ENCODE measurements at places on chromosomes 5 and 9.

DNA sequence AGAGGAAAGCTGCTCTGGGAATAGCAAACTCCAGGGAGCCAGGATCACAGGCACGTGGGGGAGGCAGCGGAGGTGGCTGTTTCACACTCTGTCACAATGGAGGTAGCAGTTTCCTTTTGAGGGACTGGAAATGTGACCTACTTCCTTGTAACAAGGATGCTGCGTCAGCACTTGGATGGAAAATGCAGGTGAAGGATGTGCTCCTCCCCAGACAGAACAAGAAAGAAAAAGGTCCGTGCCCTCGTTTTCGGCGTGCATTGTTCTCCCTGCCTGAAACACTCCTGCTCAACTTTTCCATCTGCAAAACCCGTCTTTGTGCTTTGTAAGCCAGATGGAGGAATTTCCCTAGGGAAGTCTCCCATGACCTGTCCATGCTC lies 55.1 kb upstream of the SH3PXD2B start:
- DNase-seq = no peak

DNA sequence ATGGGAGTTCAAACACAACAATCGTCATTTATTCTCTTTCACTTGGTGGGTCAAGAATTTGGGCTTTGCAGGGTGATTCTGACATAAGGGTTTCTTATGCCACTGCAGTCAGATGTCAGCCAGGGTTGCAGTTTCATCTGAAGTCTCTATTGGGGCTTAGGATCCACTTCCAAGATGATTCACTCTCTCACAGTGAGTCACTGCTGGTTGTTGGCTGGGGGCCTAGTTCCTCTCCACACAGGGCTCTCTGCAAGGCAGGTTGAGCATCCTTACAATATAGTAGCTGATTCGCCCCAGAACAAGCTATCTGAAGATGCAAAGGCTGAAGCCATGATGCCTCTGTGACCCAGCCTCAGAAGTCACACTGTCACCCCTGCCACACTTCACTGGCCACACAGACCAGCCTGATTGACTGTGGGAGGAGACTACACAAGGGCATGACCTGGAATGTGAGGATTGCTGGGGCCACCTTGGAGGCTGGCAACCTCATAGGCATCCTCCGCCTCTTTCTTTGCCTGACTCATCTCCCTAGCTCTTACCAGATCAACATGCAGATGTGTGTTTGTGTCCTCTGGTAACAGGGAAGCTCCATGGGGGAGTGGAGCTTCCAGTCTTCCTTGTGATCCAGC lies 4.5 kb upstream of the CARD19 start:
- DNase-seq = no peak

- no peak for DNase-seq
Measured at GRCh38 chr5:65742565-65743231, 20.7 kb downstream of the NLN start.

GRCh38 chr5:32589416-32589815 lies 4.1 kb downstream of the SUB1 start:
- no peak for DNase-seq

- no peak for DNase-seq
Measured at GRCh38 chr9:133528876-133529241, 4.1 kb upstream of the MYMK start.

GRCh38 chr5:126752081-126752785 lies 24.7 kb upstream of the LMNB1 start:
- DNase-seq = no peak

GRCh38 chr5:132465059-132465707 lies 25.4 kb downstream of the IRF1 start:
- no peak for DNase-seq

DNA sequence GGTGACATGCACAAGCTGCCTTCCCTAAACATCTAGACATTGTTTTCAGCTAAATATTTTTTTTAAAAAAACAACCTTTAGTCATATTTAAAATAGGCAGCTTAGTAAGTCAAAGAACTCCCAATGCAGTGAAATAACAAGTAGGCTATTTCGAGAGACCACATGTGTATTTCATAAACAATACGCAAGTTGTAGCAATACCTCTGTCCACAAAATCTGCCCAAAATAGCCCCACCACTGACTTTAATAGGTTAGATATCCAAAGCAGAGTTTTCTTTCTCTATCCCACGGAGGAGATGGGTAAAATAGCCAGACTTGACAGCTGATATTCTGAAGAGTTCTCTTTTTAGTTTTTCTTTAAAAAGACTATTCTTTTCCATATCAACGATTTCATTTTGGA lies 1.2 kb downstream of the SLC24A2 start:
- no peak for DNase-seq

DNA sequence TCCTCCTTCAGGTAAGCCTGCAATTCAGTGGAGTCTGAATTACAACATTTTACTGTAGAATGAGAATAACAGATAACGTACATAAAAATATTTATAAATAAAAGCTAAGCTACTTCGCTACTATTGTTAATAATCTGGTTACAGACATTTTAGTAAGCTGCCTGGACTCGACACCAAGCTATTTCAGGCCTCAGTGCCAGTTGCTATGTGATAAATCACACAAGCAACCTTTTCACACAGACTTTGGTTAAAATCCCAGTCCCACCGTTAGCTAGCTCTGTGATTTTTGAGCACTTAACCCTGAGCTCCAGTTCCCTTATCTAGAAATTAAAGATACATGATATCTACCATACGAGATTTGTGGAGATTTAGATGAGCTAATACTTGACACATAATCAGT lies 99.9 kb downstream of the RFK start:
- no peak for DNase-seq

- DNase-seq = no peak
Measured at GRCh38 chr5:58918021-58918729, 335.3 kb downstream of the RAB3C start.

GRCh38 chr5:143851383-143851782 lies 39.4 kb downstream of the HMHB1 start:
- no peak for DNase-seq

DNA sequence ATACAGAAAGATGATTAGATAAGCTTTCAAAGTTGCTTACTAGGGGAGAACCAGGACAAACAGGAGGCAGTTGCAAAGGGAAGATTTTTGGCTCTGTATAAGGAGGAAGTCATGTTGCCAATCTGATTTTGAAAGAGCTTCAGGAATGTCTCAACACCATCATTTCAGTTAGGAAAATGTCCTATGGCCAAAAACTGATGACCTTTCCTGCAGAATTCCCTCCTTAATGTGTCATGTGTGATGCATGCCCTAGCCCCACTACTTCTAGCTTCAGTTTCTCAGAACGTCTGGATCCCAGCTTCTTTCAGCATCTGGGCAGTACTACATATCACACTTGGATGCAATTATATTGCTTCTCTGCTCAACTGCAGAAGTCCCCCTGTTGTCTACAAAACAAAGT lies 211.5 kb upstream of the NREP start:
- no peak for DNase-seq

- DNase-seq = no peak
Measured at GRCh38 chr5:168446983-168447619, 39.2 kb upstream of the RARS1 start.

- DNase-seq = no peak
Measured at GRCh38 chr5:132675936-132676689, 2.3 kb downstream of the IL4 start.

DNA sequence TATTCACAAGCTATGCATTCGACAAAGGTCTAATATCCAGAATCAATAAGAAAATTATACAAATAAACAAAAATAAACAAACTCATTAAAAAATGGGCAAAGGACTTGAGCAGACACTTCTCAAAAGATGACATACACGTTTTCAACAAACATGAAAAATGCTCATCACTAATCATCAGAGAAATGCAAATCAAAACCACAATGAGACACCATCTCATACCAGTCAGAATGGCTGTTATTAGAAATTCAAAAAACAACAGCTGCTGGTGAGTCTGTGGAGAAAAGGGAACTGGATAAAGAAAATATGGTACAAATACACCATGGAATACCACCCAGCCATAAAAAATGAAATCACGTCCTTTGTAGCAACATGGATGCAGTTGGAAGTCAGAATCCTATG lies 45.1 kb upstream of the PUM3 start:
- no peak for DNase-seq

DNA sequence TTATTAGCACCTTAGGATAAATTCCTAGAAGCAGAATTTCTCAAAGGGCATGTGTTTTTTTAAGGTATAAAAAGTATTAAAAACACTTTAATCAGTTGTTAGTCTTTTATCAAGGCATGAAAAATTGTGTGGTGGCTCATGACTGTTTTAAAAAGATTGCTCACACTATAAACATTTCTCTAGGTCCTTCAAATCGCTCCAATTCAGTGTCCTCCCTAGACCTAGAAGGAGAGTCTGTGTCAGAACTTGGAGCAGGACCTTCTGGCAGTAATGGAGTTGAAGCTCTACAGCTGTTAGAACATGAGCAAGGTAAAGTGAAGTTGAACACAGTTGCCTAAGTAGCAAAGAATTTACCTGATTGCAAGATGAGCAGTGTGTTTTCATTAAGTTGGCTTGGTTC lies 62.0 kb downstream of the GAPVD1 start:
- no peak for DNase-seq

GRCh38 chr5:91598216-91598615 lies 215.1 kb upstream of the ARRDC3 start:
- DNase-seq = no peak

GRCh38 chr9:95165004-95165403 lies 152.5 kb downstream of the FANCC start:
- no peak for DNase-seq

DNA sequence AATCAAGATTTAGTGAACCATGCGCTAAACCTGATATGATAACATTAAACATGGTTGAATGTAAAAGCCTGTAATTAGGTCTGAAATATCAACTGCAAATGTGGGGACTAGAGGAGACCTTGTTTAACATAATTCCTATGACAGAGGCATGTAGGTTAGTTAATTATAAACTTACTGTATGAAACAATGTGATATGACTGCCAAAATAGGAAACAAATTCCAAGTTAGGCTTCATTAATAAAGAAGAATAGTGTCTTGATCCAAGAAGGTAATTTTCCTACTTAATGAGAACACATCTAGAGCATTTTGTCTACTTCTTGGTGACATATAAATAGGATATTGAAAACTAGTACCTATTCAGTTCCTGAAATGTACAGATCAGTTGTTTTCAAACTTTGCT lies 136.2 kb upstream of the TARS1 start:
- DNase-seq = no peak

DNA sequence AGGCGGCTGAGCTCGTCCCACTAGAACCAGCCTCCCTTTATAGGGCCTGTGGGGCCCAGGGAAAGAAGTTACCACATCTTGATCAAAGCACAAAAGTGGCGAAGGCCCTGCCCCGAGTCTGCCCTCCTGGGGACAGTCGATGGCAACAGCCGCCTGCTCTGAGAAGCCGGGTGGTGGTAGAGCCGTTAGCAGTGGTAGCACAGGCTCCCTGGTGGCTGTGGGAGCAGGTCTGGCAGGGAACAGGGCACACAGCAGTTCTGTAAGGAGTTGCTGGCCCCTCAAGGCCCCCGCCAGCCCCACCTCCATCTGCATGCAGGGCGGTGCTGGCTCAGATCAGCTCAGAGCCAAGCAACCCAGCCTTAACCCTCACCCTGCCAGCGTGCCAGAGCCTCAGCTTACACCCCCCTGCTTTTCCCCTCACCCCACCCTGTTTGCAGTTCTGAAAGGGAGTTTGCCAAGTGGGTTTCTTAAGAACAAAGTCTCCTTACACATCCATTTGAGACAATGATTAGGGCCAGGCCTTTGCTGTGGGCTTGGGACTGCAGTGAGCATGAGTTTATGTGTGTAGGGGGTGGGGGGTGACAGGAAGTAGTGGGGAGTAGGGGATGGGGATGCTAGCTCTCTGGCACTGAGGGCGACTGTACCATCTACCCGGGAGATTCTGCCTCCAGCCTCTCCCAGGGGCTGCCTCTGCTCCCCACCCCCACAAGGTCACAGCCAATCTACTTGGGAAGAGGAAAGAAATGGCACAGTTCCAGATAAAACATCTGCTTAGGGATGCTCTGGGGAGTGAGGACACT lies 11.8 kb downstream of the ACSL6 start:
- no peak for DNase-seq

- DNase-seq = no peak
Measured at GRCh38 chr9:13719446-13719845, 440.0 kb upstream of the MPDZ start.

- DNase-seq = no peak
Measured at GRCh38 chr9:113299800-113300292, 3.3 kb downstream of the RNF183 start.

- DNase-seq = no peak
Measured at GRCh38 chr5:78008356-78008967, 232.3 kb upstream of the TBCA start.

DNA sequence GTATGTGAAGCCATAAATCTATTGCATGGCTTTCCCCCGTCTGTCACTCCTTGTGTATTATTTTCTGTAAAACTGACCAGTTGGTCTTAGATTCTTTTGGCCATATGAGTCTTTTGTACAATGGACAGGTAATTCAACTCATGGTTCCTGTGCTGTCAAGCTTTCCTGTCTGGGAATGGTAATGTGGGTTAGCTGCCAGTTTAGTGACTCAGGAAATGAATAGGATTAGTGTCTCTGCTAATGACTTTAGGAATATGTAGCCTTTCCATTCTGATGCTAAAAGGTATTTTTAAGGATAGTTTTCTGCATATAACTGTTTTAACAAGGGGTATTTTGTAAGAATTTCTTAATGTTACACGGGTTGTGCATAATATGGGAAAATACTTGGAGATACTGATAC lies 182.7 kb downstream of the PBX3 start:
- DNase-seq = no peak

GRCh38 chr9:123318202-123318601 lies 37.8 kb upstream of the CRB2 start:
- DNase-seq = no peak

- no peak for DNase-seq
Measured at GRCh38 chr9:104988539-104988938, 60.6 kb upstream of the ABCA1 start.

DNA sequence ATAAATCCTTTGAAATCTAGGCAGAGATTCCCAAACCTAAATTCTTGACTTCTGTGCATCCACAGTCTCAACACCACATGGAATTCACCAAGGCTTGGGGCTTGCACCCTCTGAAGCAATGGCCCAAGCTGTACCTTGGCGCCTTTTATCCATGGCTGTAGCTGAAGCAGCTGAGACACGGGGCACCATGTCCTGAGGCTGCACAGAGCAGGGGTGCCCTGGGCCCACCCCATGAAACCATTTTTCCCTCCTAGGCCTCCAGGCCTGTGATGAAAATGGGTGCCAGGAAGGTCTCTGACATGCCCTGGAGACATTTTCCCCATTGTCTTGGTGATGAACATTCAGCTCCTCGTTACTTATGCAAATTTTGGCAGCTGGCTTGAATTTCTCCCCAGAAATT lies 158.6 kb upstream of the NUDT12 start:
- no peak for DNase-seq

- no peak for DNase-seq
Measured at GRCh38 chr5:19240170-19240569, 747.8 kb downstream of the CDH18 start.

DNA sequence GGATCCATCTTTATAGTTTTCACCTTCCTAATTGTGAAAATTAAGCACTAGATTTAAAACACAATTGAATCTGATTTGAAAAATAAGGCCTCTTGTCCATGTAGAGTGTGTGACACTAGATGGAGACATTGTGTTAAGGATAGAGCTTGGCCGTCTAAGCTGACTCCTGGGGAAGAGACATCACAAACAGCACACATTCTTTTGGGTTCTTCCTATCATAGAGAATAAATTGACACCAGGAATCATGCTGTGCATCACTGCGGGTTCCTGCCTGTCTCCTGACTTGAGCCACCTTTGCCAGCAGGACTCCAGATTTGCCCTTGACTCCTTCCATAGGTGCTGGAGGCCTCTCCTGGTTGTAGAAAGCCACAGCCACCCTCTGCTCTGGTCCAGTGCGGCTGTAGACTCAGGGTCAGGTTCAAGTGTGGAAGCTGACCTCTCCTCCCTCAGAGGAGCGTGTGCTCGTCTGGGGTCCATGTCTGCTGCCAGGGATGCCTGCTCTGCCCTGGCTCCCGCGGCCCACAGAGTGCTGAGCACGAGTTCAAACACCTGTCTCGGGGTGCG lies 11.2 kb downstream of the ROPN1L start:
- no peak for DNase-seq
